Coronary artery (tissue), 2 donors: ENCODE measurements at places on chromosomes 16 and 17.

GRCh38 chr17:360092-360750 lies 7.6 kb upstream of the RPH3AL start:
- DNase-seq: no peak

DNA sequence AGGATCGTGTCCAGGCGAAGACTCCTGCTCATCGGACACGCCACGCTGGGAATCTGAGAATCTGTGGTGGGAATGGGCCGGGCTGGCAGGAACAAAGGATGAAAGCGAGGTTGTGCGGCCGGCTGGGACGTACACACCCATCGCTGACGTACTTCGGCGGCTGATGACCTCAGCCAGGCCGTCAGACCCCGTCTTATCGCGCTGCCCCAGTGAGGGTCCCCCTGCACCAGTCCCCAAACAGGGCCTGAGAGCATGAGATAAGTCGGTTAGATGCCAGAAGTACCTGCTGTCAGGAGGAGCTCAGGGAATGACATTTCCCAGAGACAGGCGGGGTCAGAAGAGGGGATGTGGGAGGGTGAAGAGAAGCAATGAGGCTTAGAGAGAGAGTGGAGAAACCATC lies 16.0 kb upstream of the SP6 start:
- no peak for DNase-seq

DNA sequence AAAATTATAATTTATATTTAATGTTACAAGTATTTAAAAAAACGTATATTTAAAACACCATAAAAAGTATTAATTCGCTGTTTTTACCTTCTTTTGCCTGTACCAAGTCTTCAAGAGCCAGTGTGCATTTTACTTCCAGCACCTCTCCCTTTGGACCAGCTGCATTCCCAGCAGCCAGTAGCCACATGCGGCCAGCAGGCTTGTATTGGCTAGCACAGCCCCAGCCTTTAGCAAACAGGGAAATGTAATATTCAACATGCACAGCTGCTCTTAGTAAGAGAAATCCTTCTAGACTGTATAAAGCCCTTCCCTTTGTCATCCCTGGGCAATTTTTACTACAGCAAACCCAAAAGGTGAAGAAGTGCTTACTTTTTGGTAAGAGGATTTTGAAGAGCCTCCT lies 6.6 kb downstream of the DHODH start:
- no peak for DNase-seq

DNA sequence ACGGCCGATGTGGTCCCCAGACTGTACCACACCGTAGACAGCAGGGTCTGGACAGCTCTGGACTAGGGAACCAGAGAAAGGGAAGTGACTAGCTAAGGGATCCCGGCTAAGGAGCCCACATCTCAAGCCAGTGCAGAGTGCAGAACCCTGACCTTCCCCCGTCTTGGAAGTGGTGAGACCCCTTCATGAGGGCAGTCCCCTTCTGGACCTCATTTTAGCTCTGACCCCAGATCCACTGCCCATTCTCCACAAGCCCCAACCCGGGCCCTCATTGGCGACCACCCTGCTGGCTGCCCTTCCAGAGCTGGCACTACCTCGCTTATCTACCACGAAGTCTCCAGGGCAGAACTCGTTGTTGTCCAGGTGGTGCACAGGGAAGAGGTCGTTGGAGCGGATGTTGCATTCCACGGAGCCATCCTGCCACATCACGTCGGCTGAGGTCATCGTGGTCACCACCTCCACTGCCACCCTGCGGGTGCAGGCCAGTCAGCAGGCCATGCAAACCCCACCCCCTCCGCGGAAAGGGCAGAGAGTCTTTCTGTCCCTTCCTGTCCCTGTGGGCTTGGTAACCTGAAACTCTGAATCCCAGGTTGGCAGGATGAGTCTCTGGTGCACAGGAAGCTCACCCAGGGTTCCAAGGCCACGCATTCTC lies 14.2 kb downstream of the SPHK1 start:
- no peak for DNase-seq

DNA sequence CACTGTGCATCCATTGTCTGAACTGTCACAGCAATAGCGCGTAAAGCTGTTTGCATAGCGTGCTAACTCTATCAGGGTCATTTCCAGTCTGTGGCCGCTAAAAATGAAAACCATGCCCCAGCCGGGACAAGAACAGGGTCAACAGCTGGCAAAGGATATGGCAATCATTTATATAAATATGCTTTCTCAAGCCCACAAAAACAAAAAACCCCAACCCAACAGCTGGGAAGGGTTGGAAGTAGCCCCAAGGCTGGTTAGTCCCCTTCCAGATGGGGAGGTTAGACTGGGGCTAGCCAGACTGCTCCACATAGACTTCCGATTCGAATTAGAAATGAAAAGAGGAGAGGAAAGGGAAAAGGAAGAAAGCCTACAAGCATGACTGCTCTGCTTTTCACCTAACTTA lies 203.3 kb upstream of the TBX2 start:
- no peak for DNase-seq

DNA sequence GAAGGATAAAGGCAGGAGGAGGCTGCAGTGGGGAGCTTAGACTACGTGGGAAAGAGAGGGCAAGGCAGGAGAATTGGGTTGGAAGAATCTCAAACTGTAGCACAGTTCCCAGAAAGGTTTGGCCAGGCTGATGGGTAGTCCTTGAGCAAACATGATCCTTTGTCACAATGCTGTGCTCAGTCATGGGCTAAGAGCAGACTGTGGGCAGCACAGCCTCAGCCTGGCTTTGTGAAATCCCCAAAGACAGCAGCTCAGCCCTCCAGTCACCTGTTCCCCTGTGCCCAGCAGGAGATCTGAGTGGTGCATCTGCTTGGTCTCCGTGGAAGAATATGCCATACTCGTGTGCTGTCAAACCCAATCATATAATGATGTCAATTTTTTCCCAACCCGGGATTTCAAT lies 10.6 kb upstream of the ENGASE start:
- DNase-seq: no peak

GRCh38 chr17:79563237-79564013 lies 47.4 kb downstream of the RBFOX3 start:
- DNase-seq: no peak

GRCh38 chr16:14378131-14378551 lies 251.9 kb downstream of the PARN start:
- DNase-seq: no peak

GRCh38 chr16:77238593-77238992 lies 39.4 kb downstream of the SYCE1L start:
- no peak for DNase-seq
